Pericardium fibroblast (primary cell): ENCODE measurements at places on chromosomes 5 and 9. TPM values are rescaled to one million over a fixed set of nuclear protein-coding genes. Genes with fewer than 3 reads are reported as not detected.

KCNV2 gene
- not detected in 2 replicates for total RNA-seq

IFNA13 gene
- not detected in 2 replicates for total RNA-seq

PRDM9 gene
- total RNA-seq: not detected in 2 replicates

FAM219A gene
- 8.5 and 10.6 TPM in 2 replicates for total RNA-seq

AGXT2 gene
- total RNA-seq: not detected in 2 replicates

HBEGF gene
- total RNA-seq: 0.17 and 1.3 TPM in 2 replicates
